NCI-H510A treated with DMSO at 0.1 percent for 48 hours (cell line): ENCODE measurements at places on chromosomes 1 and 21.

DNA sequence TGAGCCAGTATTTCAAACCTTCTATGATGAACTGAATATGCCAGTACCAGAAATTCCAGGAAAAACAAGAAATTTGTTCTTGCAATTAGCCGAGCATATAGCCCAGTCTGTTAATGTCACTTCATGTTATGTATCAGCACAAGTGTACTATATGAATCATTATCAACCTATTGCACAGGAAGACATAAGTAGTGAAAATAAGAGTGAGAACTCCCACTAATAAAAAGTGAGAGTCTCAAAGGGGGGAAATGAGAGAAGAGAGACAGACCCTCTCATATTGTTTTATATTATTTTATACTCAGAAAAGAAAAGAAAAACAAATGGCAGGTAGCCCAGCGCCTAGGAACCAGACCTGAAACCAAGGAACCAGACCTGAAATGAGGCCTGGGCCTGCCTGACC, 16.2 kb downstream of the JMJD4 start:
- DNase-seq, result no peak

GRCh38 chr1:3561702-3562101, 49.6 kb downstream of the MEGF6 start:
- no peak for DNase-seq

- no peak for DNase-seq
Measured at GRCh38 chr1:203934027-203934426, 72.6 kb downstream of the SNRPE start.

DNA sequence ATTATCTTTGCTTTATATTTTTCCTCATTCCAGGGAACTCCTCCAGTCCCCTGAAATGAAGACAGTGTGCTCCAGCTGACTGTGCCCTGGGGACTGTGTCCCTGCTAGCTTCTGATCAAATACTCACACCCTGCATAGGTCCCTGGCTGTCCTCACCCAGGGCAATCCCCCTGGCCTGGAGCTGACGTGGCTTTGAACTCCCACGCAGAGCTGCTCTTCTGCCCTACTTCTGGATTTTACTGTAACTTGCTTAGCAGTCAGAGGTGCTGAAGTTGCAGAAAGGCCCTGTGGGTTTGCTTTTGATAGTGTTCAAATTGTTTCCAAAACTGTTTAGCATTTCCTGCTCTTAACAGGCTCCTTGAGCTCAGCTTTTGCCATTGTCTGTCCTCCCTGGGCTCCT, 186.5 kb downstream of the FASLG start:
- no peak for DNase-seq

DNA sequence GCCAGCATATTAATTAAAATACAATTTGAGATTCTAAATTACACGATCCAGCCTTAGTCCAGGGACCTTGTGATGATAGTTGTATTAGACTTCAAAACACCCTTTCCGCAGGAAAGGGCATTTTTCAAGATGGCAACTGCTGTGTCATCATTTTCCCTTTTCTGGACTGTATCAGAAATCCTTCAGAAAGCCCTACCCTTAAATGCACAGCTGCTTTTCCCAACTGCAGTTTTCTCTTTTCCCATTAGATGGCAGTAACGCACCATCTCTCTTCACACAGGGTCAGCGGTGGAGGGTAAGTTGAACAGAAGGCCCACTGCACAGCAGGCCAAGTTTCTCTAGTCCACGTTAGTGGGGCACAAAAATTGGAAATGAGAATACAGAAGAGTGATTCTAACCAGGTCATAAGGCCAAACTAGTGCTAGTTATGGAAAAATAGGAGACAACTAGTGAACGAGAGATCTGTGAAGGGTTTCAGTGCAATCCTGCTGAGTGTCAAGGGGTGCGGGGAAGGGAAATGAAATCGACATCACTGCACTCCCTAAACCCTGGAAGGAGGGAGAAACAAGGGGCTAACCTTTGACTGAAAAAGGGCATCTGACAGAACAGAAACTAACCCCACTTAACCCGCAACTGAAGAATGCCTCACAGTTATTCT, 22.1 kb upstream of the TDRD10 start:
- peak; percentile 82 for DNase-seq

DNA sequence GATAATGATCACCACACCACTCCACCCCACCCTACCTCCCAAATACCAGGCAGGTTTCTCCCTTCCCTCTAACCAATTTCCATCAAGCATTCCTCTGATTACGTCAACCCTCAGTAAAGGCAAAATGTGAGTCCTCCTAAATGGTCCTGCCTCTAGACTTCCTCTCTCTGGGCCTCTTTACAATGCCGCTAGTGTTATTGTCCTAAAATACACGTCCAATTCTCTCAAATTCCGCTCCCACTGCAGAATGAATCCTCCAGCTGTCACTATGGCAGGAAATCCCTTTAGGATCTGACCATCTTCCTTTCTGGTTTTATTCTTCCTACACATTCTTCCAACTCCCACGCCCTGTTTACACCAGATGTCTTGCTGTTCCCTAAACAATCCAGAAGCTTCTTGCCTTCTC, 68.7 kb downstream of the DEGS1 start:
- DNase-seq, result no peak

- no peak for DNase-seq
Measured at GRCh38 chr1:66681686-66682085, 70.6 kb upstream of the DYNLT5 start.
